Naive thymus-derived CD4-positive, alpha-beta T cell (primary cell): ENCODE measurements at places on chromosomes 11 and 22.

GRCh38 chr11:35236667-35237003 lies 97.7 kb downstream of the CD44 start:
- DNase-seq, result no peak

DNA sequence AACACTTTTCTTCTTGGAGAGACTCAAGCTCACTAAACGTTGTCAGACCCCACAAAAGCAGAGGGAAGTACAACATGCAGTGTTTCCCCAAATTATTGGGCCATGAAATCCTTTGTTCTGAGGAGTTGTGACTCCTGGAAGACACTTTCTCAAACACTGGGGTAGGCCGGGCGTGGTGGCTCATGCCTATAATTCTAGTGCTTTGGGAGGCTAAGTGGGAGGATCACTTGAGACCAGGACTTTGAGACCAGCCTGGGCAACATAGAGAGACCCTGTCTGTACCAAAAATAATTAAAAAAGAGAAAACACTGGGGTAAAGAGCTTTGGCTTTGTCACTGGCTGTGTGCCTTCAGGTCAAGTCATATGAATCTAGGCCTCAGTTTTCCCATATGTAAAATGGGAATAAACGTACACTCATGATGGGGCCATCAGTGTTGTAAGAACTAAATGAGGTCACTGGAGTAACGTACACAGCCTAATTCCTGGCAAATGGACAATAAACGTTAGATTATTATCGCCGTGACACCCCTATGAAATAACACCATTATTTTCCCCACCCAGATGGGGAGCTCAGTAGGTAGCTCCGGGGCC lies 92.0 kb downstream of the RRM1 start:
- no peak for DNase-seq

DNA sequence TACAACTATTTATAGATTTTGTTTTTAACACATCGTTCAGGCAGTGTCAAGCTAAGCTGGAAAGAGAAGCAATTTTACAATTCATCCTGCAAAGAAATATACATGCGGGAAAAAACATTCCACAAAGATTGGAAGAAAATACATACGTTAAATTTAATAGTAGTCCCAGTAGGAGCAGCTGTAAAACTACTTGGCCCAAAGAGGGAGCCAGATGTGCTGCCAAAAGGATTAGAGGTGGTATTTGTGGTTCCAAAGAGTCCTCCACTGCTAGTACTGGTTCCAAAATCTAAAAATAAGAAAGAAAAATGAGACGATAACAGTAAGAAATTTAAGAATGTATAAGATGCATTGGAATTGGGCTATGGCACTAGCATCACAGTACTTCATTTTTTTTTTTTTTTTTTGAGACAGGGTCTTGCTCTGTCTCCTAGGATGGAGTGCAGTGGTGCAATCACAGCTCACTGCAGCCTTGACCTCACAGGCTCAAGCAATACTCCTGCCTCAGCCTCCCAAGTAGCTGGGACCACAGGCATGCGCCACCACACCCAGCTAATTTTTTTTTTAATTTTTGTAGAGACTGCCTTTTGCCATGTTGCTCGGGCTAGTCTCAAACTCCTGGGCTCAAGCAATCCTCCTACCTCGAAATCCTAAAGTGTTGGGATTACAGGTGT lies 21.5 kb downstream of the NUP98 start:
- no peak for DNase-seq

DNA sequence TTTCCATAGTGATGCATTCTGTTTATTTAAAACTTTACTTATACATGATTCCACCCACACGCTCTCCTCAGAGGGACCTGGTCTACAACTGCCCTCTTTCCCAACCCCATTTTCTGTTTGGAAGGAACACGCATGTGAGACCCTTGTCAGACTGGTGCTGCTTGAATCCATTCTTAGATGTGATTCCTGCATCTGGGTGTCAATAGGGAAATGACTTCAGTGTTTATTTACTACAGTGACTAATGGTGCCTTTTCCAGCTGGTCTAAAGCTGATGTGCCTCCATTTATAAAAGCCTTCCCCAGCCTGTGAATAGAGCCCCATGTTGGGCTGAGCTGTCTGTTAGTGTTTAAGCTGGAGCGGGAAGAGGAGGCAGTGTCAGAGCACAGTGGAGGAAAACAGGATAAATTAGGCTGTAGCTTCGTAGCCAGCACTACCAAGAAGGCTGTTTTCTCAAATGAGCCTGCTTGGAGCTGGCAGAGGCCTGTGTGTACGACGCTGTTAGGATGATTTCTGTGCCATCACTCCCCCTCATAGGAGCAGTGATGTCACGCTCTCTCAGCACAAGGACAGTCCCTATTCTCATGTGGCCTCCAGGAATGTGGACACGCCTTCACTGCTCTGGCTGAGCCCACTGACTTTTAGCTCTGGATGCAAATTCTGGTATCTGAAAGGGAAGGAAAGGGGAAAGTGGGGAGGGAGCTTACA lies 18.9 kb upstream of the C11orf96 start:
- DNase-seq, result no peak

DNA sequence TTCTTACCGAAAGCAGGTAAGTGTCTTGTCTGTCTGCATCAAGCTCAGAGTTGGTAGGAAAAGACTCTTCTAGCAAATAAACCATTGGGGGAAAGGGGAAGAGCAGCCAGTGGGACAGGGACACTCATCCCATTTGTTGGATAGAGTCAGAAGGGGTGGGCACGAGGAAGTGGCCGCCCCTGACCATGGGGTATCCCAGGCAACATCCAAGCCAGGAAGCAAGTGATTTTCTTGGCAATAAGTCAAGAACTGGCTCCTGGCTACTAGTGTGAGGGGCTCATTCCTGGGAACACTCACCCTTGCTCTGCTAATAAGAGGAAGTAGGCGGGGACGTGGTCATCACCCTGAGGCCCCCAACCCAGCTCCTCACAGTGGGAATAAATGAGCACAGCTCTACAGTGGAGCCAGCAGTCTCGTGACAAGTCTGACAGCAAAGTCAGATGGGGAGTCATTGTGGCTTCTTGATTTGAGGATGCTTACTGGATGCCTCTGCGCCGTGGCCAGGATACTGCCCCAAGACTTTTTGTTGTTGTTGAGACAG lies 6.7 kb downstream of the SLC25A18 start:
- no peak for DNase-seq

DNA sequence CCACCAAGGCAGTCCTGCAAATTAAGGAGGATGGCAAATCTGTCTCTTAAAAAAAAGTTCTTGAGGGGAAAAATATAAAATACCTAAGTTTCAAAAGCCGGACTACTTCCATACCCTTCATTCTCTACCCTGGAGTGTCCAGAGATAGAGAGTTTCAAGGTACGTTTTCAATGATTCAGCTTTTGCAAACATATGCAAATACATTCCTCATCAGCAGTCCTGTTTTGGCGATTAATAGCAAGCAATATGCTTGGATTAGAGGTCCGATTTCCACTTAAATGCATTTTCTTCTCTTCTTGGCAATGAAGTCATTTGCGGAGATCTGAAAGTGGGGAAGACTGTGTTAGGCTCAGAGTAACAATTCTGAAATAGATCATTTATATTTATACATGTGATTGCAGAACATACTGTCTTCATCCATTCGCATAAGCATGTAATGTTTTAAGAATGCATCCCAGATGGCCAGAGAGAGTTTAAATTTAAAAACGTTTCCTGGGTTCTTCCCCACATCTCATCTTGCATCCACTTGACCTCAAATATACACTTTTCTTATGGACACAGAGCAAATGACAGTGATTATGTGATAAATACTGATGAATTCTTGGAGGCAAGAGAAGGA lies 13.8 kb upstream of the TFIP11 start:
- DNase-seq, result no peak

DNA sequence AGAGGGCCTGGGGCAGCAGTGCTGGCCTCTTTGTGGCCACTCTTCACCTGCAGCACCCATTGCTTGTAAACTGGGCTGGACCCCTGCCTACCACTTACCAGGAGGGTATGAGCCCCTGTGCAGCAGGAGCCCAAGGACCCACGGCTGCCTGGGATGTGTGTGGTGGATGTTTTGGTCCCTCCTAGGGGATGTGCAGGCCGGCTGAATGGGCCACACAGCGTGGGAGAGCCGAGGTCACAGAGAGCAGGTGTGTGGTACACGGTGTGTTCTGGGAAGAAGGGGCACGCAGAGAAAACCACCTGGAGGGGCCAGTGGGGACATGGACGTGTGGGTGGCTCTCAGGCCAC lies 19.3 kb upstream of the GNB1L start:
- DNase-seq, result no peak

DNA sequence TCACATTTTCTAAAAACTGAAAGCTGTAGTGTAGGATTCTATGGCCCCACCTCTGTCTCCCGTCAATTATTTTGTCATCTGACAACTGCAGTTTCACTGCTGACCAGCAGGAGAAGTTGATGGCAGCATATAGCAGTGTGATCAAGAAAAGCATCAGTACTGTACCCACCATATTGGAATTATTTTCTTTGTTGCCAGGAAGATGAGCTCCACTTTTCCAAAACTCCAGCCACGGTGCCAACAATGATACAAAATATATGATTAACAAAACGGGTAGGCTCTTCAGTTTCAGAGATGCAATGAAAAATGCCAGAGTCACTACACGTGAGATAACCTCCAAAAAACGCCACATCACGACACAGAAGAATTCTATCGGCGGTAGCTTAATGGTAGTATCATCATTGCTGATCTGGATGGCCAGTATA lies 41.3 kb downstream of the XKR3 start:
- DNase-seq, result no peak

DNA sequence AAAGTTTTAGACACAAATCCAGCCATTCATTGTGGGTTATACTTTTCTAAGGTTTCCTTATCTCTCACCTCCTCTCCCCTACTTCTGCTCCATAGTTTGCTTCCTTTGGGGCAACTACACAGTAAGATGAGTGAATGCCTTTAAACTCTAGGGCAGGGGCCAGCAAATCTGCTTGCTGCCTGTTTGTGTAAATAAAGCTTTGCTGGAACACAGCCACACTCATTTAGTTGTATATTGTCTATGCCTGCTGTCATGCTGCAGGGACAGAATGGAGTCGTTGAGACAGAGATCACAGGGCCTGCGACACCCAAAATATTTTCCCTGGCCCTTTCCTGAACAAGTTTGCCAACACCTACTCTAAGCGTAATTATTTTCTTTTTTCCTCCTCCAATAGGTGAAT lies 58.7 kb downstream of the TECTA start:
- DNase-seq, result no peak

GRCh38 chr11:75635066-75635862 lies 33.6 kb downstream of the MAP6 start:
- no peak for DNase-seq

GRCh38 chr11:123640677-123641494 lies 13.5 kb downstream of the SCN3B start:
- DNase-seq, result peak; percentile 42

GRCh38 chr11:69292221-69292648 lies 1.7 kb upstream of the MYEOV start:
- peak; percentile 33 for DNase-seq

DNA sequence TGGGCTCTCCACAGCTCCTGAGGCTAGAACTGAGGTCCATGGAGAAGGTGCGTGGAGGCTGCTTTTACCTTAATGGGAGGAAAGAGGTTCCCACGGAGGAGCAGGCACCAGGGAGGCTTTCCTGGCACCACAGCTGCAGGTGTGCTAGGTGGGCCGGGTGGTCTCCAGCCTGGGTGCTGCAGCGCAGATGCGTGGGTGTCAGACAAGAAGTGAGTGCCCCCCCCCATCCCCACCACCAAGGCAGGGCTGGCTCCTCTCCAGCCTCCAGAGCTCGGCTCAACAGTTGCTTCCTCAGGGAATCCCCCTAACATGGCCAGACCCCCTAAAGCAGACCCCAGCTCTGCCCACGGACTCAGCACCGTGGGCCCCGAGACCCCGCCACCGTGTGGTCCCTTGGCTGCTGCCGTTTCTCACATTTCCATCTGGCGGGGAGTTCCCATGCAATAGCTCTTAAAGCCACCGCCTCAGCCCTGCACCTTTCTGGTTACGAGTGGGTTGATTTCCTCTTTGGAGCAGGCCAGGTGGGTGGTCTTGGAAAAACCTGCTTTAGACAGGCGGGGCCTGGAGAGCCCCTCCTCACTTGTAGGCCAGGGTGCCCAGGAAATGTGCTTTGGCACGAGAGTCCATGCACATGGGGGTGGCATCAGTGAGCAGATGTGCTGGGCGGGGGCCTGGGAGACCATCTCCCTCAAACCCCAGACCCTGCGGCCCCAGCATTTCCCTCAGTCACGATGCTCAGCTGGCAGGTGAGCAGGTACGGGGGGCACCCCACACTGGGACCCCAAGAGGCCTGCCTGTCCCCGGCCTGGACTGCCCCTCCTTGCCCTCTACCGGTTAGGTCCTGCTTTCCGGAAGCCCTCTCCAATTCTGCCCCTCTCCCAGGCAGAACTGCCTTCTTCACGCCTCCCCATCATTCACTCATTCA lies 93.7 kb downstream of the ARHGAP8 start:
- no peak for DNase-seq

DNA sequence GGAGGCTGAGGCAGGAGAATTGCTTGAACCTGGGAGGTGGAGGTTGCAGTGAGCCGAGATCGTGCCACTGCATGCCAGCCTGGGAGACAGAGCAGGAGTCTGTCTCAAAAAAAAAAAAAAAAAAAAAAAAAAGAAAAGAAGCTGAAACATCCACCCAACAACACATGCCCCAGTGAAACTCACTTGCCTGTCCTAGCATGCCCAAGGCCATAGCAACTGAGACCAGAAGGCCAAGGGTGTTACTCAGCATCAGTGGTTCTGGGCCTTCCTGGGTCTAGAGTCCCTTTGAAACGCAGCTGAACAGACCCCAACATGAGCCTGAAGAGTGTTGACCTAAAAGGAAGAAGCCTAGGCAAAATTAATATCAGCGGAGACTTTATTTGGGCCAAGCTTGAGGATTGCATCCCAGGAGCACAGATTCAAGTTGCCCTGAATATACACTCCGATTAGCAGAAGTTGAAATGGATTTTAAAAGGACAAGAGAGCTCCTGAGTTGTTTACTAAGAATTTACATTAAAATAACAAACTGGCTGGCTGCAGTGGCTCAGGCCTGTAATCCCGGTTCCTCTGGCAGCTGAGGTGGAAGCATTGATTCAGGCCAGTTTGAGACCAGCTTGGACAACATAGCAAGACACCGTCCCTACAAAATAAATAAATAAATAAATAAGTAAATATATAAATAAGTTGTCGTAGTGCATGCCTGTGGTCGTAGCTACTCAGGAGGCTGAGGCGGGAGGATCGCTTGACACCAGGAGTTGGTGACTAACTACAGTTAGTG lies 7.0 kb downstream of the PRDX5 start:
- no peak for DNase-seq

DNA sequence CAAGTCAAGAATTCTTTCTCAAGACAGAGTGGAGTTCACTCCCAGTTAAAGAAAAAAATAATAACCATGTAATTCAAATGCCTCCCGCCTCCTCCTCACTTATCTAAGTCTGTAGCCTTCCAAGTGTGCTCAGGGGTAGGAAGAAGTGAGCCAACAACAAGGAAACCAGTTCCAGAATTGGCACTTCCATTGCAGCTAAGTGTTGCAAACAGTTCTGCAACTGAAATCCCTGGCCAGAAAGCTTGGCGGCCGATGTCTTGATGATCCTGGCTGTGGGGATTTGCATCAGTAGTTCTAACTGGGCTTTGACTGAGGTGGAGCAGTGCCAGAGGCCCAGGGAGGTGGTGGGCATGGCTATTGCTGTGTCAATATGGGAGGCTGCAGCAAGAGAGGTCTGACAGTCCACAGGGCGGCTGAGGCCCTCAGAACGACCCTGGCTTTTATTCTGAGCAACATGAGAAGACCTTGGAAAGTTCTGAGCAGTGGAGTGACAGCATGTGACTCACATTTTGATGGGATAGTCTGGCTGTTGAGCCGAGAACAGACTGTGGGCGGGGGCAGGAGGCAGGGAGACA lies 19.2 kb downstream of the DHCR7 start:
- no peak for DNase-seq

GRCh38 chr11:8329336-8329735 lies 65.7 kb upstream of the LMO1 start:
- no peak for DNase-seq

GRCh38 chr11:2704356-2704755 lies 4.6 kb upstream of the KCNQ1OT1 start:
- no peak for DNase-seq
